Inflammatory macrophage treated with lipopolysaccharide for 4 hours (primary cell): ENCODE measurements at places on chromosomes 11 and 22.

DNA sequence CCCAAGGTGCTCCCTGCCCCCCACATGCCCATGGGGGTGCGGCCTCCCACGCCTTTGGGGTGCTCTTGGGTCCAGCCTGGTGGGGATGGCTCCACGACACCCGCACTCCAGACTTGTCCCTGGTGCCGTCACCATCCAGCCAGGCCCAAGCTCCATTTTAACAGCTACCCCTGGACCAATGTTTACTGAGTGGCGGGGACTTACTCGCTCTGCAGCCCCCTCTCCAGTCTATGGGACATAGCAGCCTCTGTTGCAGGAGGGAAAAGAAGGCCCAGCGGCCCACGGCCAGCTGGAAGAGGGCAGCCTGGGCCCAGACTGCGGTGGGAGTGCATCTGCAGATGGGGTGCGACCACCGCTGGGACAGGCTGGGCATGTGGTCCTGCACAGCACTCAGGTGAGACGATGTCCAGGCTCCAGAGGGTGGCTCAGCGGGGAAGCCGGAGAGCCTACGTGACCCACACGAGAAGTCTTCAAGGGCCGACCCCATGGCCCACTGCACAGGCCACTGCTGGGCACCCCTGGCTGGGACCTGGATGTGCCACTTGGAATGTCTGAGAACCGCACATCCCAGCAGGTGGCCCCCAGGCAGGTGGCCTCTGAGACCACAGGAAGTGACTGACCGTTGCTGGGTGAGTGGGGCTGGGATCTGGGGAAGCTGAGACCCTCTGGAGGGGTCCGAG is 18.1 kb downstream of the IL17REL start:
- DNase-seq, result no peak

- no peak for DNase-seq
Observed at GRCh38 chr22:37046589-37046988, 5.0 kb upstream of the KCTD17 start.

DNA sequence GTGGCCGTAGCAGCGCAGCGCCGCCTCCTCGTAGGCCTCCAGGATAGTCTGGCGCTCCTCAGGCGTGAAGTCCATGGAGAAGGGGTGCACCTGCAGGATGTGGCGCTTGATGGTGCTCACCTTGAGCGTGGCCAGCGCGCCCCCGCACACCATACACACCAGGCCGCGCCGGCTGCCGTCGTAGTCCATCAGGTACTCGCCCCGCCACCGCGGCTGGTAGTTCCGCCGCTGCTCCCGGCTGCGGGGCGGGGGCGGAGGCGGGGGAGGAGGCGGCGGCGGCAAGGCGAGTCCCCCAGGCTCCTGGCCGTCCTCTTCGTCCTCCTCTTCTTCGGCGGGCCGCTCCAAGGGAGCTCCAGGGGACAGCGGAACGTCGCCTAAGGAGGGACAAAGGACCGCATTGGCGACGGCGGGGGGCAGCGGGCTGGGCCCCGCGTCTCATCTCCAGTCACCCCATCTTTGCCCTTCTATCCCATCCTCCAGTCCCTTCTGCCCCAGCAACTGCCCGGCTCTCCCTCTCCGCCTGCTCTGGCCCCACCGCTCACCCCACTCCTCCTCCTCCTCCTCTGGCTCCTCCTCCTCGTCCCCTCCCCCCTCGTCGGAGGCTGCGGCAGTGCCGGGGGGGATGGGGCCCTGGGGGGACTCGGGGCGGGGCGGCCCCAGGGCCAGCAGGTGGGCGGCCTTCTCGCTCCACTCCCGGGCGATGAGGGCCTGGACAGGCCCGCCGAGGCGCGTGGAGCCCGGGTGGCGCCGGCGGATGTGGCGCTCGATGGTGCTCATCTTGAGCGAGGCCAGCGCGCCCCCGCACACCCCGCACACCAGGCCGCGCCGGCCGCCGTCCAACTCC is 4.9 kb downstream of the ZFTA start:
- no peak for DNase-seq

DNA sequence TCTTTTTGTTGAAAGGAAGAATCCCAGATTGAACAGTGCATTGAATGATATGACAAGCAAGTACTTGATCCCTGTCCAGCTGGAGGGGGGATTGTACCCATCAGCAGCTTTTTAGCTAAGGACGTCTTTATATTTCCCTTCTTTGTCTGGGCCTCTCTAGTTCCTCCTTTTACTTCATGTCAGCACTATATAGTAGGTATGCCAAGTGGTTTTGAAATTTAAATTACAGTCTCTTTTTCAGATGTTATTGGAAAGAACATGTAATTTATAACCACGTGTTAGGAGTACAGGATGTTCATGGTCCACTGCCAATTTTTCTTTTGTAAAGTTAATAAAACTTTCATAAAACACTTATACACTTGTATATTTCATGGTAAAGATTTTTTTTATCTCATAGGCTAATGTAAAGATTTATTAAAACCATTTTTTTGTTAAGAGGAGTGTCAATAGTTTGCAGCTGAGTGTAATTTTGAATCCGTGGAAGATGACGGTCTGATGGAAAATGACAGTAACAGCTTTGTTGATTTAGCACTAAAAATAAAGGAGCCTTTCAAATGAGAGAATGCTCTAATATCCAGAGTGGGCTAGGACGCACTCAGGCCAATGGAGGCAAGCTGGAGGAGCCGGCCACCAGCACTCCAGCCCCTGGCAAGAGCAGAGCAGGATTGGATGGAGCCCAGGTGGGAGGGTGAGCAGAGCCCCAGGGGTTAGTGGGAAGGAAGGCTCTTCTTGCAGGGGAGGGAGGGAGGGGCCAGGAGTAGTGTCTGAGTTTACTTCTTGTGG is 488.3 kb downstream of the INSC start:
- no peak for DNase-seq

DNA sequence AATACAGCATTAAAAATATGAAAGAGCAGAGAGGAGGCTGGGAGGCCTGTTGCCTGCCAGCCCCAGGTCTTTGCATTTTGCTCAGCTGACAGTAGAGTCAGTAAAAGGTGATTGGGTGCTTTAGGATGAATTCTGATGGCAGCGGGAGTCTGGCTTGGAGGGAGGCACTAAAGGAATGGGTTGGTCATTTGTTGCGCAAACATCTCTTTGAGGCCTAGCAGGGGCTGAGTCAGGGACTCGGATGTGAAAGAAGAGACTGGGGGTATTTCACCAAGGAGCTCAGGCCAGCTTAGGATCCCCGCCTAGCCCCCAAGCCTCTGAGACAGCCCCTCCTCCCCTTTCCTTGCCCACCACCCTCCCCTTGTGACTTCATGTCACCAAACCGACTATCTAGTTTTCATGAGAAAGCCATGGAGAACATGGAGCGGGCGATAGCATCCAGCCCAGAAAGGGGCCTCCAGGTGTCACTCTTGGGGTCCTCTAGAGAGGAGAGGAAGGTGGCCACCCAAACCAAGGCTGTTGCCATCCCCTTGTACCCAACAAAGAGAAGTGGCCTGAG is 9.7 kb downstream of the DGKZ start:
- DNase-seq, result peak; percentile 78

- DNase-seq, result no peak
Observed at GRCh38 chr11:131468565-131468964, 98.2 kb downstream of the NTM start.

DNA sequence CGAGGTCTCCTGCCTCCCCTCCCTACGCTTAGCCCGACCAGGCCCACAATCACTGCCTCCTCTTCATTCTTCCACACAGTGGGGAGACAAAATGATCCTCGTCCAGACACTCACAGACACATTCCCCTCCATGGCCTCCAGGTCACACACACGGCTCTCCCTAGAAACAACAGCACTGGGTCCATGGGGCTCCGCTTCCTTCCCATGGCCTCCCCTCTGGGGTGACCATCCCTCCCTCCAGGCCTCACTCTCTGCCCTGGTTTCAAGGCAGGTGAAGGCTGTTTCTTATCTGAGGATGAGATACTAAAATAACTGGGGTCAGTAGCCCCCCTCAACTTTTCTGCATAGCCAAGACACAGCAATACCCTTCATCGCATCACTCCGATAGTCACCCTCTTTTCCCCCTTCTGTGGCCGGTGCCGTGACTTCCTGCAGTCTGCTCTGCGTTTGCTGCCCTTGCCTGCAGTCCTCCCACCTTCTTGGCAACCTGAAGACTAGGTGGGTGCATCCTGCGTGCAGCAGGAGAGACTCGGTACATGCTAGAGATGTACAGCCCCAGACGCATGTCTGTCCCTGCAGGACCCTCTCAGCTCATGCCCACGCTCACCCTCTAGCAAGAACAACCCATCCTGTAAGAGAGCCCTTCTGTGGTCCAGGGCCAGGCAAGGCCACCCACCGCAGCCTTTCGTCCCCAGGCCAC is 55.8 kb downstream of the CD6 start:
- no peak for DNase-seq
